ENCODE measurements at places on chromosomes 4 and X.

DNA sequence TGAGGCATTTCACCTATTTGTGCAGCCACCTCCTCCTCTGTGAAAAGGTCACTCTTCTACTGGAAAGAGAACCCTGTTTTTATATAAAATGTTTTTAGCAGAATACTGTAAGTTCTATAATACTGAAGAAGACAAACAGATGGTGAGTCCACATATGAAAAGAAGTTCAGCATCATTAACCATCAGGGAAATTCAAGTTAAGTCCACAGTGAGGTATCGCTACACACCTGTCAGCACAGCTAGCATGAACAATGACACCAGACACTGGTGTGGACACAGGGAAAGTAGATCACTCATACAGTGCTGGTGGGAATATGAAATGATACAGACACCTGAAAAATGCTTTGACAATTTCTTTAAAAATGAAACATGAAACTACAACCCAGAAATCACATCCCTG, 133.0 kb downstream of the MAD2L1 start:
- DNase-seq = peak; percentile 59

- no peak for DNase-seq
Observed at GRCh38 chrX:69457756-69458155, 46.4 kb upstream of the NALF2 start.

GRCh38 chrX:44514272-44514671, 28.4 kb downstream of the FUNDC1 start:
- DNase-seq = no peak

GRCh38 chr4:46720055-46720454, 189.0 kb downstream of the COX7B2 start:
- no peak for DNase-seq

- no peak for DNase-seq
Observed at GRCh38 chrX:154417157-154417556, 5.8 kb downstream of the TAFAZZIN start.

DNA sequence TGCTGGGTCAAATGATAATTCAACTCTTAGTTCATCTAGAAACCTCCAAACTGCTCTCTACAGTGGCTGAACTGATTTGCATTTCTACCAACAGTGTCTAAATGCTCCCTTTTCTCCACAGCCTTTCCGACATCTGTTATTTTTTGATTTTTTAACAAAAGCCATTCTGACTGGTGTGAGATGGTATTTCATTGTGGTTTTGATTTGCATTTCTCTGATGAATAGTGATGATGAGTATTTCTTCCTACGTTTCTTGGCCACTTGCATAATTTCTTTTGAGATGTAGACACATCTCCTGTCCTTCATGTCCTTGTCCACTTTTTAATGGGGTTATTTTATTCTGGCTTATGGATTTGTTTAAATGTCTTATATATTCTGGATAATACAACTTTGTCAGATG, 298.2 kb upstream of the ARSJ start:
- DNase-seq = no peak

DNA sequence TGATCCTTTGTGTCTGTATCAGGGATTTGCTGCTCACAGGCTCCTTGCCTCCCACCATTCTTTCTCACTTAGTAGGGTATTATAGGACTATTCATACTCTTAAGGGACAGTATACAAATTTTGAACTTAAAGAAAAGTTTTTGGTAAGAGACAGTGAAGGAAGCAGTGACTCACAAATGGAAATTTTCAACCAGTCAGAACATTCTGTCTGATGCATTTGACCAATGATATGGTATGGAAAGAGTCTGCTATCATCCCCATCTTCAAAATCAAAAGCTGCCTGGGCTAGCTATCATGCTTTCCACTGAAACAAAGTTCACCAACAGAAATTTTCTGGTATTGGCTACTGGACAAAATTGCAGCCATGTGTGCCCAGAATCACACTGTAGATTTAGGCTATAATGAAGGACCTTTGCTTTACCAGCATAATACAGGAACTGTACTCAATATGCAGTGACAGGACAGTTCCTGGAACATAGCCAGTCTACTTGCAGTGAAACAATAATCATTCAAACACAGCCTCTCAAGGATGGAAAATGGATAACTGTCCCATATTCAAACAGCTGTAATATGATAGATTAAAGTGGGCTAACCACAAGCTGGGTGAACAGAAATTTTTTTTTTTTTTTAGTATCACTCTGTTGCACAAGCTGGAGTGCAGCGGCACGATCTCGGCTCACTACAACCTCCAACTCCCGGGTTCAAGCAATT, 109.0 kb upstream of the ACSL4 start:
- DNase-seq = no peak

DNA sequence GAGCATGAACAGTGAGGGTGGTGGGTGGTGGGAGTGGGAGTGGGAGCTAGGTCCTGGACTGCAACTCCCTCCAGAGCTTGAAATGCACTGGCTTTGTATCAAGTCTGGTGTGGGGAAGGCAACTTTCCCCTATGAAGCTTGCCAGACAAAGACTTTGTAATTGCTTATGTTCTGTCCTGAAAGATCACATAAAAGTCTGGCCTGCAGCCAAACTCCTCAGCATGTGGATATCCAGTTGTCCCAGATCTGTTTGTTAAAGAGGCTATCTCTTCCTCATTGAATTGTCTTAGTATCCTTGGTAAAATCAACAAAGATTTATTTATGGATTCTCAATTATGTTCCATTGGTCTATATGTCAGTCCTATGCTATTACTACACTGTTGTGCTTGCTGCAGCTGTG, 607.9 kb downstream of the GLUD2 start:
- DNase-seq = no peak

- no peak for DNase-seq
Observed at GRCh38 chrX:45783002-45783401, 582.3 kb upstream of the DIPK2B start.

DNA sequence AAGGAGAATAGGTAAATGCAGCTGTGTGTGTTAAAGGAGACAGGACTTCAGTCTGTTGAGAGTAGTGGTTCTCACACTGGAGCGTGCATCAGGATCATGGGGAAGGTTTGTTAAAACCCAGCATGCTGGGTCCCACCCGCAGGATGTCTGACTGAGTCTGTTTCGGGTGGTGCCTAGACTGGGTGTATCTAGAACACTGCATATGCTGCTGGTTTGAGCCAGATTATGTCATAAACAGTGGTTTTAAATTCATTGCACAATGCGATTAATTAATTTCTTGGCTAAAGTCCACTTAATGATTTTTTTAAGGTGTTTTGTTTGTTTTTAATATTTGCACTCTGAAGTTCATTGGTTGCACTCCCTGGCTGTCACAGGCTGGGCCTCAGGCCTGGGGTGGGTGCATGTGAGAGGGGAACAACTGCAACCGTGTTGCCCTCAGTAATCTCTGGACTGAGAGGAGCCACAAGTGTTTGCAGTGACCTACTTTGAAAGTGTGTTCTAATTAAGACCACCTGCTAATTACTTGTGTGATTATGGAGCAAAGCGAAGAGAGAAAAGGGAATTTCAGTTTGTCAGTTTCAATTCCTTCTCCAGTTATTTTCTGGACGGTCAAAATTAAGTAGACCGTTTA, 8.3 kb downstream of the HCCS start:
- no peak for DNase-seq

DNA sequence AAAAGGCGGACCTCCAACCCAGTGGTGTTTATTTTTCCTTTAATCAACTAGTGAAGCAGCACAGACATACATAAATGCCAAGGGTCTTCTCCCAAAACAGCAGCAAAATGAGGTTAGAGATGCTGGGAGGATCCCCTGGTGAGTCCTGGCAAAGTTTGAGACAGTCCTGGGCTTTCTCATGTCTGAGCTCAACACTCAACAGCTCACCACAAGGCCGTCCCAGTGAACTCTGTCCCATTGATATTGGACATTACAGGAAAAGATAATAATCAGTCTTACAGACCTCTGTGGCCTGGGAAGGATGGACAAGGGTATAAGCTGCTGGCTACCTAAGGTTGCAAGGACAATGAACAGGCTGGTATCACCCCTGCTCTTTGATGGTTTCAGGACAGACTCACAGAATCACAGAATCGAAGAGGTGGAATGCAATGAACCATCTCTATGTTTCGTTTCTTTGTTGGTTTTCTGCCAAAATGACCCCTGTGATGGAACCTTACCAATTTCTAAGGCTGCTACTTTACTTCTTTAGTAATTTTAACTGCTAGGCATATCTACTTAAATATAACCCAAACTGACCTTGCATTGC, 551.8 kb downstream of the RAB28 start:
- DNase-seq = no peak

GRCh38 chrX:38275615-38276014, 51.7 kb downstream of the RPGR start:
- DNase-seq = no peak

GRCh38 chrX:95585321-95585720, 1099.3 kb upstream of the DIAPH2 start:
- no peak for DNase-seq

DNA sequence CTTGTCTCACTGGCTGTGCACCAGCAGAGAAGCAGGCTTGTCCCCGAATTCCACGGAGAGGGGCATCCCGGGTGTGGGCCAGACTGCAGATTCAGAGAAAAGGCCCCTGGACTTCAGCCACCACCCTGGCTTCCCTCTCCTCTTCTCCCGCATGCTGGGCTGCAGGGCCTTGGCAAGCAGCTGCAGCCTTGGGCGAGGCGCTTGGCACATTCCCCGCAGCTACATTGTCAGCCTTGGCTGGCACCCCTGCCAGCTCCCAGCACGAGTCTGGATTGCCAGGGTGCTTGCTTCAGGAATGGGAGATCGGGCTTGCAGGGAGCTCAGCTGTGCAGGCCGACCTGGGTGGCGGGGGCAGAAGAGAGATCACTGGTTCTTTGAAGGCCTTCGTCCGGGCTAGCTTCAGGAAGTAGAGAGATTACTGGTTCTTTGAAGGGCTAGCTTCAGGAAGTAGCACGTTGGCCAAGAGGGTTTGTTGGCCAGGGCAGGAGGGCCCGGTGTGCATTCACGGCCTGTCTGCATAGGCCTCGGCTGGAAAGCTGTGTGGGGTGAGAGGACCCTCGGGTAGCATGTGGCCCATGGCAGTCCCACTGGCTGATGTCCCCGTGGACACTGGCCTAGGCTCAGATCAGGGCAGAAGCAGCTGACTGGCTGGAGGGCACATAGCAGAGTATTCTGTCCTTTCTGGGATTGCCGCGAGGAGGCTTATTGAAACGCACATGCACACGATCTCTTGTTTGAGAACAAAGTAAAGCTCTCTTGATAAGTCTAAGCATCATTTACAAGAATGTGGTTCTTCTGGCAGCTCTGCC, 2.7 kb downstream of the ABCD1 start:
- no peak for DNase-seq

- no peak for DNase-seq
Observed at GRCh38 chrX:69033936-69034335, 131.3 kb downstream of the PJA1 start.

DNA sequence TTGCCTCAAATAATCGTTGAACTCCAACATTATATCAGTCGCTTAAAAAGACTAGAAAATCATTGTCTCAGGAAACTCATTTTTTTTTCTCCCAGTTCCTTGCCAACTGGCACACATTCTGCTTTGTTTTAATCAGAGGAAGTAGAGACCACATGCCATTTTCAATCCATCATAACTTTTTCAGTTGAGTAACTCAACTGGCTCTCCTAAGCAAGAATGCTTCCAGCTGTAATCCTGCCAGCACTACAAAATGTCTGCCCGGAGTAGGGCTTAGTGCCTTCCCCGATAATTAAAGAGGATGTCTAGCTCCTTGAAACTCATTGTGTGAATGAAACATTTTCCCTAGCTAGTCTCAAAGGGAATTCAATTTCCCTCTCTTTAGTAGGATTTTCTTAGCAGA, 33.0 kb downstream of the FREM3 start:
- DNase-seq = no peak

DNA sequence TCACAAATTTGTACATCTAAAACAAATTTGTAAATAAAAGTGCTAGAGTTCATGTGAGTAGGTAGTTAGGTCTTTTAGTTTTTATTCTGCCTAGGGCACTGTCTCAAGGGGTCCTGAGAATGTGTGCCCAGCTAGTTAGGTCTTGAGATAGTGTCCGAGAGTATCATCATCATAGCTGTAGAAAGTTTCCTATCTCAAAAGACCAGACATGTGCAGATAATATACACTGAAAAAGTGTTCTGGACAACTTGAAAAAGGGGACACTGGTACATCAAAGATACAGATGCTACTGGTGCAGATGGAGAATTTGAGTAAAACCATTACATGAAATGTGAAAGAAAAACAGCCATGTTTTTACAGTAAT, 1.8 kb upstream of the ZCCHC4 start:
- DNase-seq = no peak

DNA sequence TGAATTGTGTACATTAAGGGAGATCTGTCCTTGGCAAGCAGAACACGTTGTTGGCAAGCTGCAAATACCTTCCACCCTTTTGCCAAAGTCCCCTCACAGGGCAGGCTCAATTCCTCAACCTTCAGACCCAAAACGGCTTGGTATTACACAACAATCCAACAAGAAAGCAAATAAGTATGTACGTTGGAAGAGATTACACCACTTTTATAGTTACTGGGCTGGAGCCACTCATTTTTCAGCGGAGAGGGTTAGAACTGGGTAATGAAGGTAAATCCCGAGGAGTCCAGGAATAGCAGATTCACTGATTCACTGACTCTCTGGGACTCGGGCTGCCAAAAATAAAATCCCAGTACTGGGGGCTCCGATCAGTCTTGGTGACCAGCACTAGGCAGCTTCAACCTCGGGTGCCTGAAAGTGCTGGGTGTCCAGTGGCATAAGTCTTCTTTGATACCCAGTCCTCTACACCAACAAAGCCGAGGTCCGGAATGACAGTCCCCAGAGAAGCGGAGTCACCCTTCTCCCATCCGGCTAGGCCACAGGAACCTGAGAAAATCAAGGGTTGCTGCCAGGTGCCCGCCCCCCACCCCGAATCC, 587 bp downstream of the TIMM8A start:
- DNase-seq = no peak

DNA sequence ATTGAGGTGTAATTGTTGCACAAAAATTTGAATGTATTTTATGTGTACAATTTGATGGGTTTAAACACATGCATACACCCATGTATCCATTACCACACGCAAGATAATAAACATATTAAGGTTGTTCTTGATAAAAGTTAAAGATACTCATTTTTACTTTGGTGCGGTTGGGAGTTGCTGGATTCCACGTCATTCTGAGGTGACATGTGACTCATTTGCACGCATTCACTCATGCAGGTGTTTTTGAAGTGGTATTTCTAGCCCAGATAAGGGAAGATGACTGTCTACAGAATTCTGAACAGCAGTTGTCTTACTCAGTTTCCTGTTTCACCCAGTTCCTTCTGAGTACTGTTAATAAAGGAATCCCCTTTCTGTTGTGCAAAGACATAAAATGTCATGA, 142.0 kb downstream of the RTL3 start:
- no peak for DNase-seq

DNA sequence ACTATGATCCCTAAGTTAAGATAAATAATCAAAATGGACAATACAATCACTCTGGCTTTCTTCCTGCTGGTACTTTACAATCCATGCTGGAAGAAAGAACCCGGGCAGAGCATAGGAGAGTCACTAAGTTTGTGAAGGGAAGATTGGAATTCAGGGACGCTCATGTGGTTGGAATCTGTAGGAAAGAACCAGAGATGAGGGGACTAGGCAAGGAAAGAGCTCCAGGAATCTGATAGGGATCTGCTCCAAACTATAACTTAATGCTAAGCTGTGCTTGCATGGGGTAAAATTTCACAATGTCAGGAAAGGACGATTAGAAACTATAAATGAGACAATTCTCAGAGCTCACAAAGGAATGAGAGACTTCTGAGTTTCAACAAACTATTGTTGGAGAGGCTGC, 167.5 kb downstream of the ADGRA3 start:
- no peak for DNase-seq

GRCh38 chr4:176939445-176939844, 146.7 kb upstream of the VEGFC start:
- DNase-seq = no peak

- DNase-seq = no peak
Observed at GRCh38 chr4:7642741-7643458, 208.2 kb upstream of the PSAPL1 start.

Measured in NCI-H1436 treated with DMSO at 0.1 percent for 48 hours (cell line).